Activated B cell treated with CpG ODN at 0.5 μM for 24 hours (primary cell): ENCODE measurements at places on chromosomes 16 and 17.

- no peak for DNase-seq
These were observed 12.2 kb upstream of the LPCAT2 start for GRCh38 chr16:55496509-55497145.

DNA sequence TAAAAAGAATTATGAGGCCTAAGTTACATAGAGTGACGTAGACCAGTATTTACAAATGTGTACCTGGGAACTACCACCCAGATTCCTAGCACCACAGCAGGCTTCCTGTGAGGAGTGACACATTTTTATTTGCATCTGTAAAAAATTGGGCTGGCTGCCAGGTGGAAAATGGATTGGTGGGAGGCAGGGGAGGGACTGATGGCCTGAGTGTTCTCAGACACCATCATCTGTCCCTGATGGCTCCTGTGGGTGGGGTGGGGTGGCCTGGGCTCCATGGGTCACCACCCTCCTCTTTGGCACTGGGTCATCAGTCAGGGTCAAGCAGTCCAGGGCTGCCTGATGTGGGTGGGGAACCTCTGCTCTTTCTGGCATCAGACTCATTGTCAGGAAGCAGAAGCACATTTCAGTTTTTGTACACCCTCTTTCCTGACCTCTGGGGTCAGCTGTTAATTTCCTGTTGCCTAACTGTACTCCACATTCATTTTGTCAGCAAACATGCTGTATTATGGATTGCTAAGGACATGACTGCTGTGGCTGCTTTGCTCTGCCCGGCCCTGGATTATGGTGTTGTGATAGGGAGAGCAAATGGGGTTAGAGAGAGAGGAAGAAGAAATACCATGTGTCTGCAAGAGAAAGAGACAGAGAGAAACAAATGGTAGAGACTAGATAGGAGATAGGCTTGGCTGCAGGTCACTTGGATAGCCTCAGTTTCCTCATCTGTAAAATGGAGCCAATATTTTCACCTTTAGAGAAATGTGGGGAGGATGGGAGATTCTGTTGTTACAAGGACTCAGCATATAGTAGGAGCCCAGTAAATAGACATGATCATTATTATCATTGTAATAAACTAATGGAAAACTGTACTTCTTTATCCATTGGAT, 11.6 kb upstream of the MFAP4 start:
- DNase-seq = no peak

DNA sequence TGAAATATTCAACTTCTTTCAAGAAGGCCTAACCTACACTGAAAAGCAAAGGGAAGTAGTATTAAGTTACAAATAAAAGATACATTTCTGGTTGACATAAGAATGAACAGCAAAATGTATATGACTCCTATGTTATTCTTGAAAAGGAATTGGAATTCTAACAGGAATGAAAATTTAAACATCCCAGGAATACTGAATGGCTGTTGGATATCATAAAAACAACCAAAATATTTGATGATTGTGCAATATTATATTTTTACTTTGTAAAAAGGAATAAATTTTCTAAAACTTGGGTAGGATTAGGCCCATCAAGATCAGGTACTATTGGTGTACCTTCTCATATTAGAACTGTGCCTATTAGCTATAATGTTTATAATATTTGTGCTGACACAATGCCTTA, 50.0 kb downstream of the CYB5B start:
- no peak for DNase-seq

DNA sequence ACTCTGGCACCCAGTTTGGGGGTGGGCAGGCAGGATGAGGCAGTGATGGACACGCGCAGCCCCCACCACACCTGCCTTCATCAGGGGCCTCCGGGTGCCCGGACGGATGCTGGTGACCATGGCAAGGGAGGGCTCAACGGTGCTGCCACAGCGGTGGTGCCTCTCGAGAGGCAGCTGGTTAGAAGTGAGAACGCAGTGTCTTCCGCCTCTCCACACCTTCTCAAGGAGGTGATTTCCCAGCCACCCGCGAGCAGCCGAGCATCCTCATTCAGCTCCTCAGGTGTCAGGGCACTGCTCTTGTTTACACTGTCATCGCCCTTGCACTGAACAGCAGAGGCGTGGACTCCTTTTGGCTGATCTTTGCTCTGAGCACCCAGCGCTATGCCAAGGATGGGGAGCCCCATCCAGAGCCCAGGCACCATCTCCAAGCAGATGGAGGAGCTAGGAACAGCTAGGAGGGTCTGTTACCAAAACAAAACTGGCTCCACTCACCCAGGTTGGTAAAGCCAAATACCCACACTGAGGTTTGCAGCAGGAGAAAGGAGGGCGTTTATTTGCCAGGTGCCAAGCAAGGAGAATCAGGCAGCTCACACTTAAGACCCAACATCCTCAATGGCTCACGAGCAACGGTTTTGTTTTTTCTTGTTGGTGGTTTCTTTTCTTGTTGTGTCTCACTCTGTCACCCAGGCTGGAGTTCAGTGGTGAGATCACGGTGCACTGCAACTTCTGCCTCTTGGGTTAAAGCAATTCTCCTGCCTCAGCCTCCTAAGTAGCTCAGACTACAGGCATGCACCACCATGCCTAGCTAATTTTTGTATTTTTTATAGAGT, 174.3 kb upstream of the TNRC6C start:
- DNase-seq = no peak

GRCh38 chr17:80026359-80027042, 9.2 kb downstream of the TBC1D16 start:
- DNase-seq = no peak

- no peak for DNase-seq
These were observed 100.5 kb upstream of the HS3ST3A1 start for GRCh38 chr17:13702266-13702665.

- DNase-seq = no peak
These were observed 22.2 kb downstream of the TEX2 start for GRCh38 chr17:64240741-64241347.

DNA sequence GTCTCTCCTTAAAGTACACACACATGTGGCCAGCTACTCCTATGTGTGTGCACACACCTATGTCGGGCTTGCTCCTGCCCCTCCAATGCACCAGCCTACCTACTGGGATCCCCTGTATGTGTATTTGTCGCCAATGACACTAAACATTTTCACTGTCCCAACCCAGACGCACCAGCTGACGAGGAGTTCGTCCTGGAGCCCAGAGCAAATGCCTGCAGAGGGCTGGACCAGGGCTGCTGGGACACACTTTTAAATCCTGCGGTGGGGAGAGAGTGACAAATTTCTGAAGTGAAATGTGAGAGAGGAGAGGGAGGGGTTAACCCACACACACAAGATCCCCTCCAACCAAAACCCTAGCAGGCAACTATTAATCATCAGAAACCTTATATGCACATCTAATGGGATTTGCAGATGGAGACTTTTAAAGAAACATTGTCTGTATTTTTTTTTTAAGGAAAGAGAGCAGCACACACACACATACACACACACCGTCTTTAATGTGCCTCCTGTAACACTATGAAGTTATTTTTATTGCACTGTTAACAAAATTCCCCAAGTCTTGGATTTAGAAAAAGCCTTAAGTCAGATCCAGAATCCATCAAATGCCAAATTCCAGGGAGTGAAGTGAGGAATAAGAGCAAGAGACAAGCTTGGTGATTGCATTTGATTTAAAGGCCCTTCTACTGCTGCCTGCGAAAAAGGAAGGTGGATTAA, at the start of gene MEOX1:
TSS of gene MEOX1 (minus strand) at position 224 of the 714 bp plus-strand sequence. CDS start 388 bp downstream, outside the sequence.
- no peak for DNase-seq

GRCh38 chr17:9217151-9218056, 196.1 kb downstream of the NTN1 start:
- no peak for DNase-seq

- no peak for DNase-seq
These were observed 28.2 kb upstream of the BRD7 start for GRCh38 chr16:50396761-50397535.

DNA sequence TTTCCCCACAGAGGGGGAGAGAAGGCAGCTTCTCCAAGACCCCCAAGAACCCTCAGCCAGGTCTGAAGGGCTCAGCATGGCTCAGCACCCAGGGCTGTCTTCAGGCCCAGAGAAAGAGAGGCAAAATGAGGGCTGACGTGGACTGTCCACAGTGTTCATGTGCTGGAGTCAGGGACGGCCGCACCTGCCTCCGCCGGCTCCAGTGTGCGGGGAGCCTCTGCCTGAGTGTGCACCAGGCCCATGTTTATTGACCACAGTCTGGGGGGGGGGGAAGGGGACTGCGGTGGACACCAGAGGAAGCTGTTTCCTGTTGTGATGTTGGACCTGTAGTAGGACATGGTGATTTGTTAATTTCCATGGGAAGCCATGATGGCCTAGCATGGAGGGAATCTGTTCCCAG, 6.9 kb downstream of the MRM1 start:
- DNase-seq = no peak

DNA sequence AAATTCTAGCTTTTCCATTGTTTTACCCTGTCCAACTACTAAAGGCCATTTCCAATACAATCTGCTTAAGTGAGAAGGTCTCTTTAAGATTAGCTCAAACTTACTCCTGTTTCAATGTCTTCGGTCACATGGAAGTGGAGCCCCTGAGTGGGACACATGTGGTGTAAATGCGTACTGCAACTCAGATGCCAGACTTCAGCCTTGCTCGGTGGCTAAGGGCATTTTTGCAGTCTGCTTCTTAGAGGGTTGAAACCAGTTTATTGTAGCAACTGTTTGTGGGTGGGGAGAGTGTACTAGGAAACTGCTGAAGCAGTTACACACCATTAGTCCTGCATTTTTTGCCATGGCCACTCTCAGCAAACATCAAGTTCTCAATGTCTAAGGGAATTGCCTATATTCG, 140.6 kb downstream of the PARN start:
- no peak for DNase-seq

DNA sequence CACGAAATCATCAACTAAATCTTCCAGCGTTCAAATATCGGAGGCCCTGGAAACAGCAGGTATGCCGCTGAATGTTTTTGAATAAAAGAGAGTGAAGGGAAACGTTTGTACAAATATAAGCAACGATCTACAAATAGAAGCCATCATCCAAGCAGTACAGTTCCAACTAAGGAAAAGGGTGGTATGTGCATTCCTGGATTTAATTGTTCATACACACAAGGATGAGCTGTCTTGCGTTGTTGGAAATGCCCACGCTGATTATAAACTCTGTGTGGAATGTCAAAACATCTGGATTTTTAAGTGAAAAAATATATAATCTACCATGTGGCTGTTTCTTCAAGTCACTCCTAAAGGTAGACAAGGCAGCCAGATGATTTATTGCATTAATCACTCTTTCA, 191.8 kb upstream of the HSBP1 start:
- DNase-seq = no peak

- no peak for DNase-seq
These were observed 48.8 kb upstream of the CACNG5 start for GRCh38 chr17:66786107-66786506.

GRCh38 chr17:3935825-3936355, 19.6 kb upstream of the P2RX1 start:
- DNase-seq = no peak

- DNase-seq = no peak
These were observed 525.2 kb upstream of the GOT2 start for GRCh38 chr16:59259074-59259949.

DNA sequence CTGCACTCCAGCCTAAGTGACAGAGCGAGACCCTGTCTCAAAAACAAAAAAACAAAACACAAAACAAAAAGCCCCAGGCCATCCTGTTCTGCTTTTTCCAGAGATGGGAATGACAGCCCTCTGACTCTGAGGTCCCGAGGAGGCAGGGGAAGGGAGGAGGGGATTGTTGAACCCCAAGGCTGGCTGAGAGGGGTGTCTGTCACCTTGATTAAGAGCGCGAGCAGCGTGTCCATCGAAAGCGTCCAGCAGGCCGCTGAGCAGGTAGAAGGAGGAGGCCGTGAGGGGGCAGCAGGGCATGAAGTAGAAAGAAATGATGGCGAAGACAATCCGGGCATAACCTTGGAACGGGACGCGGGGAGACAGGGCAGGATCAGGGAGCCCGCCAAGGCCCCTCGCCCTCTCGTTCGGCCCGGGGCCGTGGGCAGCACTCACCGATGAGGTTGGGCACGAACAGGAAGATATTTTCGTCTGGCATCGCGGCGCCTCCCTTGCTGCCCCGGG, 593 bp downstream of the CDIPT start:
- DNase-seq = no peak

- no peak for DNase-seq
These were observed 39.9 kb downstream of the CDH1 start for GRCh38 chr16:68776821-68777485.

GRCh38 chr17:74271901-74272561, 2.0 kb upstream of the DNAI2 start:
- no peak for DNase-seq

- DNase-seq = no peak
These were observed 2.8 kb downstream of the BFAR start for GRCh38 chr16:14635395-14636165.

DNA sequence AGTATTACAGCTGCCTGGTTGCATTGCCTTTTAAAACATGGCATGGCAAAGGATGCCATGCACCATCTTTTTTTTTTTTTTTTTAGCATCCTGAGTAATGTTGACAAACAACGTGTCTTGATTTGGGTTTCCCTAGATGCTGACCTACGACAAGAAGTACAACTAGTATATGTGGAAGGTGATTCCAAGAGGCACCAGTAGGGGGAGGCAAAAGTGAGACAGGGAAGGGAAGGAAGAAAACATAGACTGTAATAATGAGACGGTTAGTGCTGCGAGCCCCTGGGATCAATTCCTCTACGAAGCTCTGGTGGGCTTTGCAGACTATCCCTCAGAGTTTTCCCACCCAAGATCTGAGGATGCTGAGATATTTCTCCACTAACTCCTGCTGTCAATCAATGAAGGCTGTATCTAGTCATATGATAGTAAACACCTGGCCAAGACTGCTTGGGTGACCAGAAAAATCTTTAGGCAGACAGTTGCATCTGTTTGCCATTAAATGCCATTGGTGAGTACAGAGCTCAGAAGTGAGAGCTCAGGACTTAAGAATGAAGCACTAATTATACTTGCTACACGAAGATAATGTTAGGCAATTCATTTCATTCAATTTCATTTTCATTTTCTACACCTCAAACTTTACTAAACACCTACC, 458.6 kb upstream of the GOT2 start:
- DNase-seq = no peak
